HS-5 (cell line): ENCODE measurements at places on chromosomes 7 and 10.

GRCh38 chr7:127815631-127816145, 163.7 kb downstream of the SND1 start:
- no peak for DNase-seq

DNA sequence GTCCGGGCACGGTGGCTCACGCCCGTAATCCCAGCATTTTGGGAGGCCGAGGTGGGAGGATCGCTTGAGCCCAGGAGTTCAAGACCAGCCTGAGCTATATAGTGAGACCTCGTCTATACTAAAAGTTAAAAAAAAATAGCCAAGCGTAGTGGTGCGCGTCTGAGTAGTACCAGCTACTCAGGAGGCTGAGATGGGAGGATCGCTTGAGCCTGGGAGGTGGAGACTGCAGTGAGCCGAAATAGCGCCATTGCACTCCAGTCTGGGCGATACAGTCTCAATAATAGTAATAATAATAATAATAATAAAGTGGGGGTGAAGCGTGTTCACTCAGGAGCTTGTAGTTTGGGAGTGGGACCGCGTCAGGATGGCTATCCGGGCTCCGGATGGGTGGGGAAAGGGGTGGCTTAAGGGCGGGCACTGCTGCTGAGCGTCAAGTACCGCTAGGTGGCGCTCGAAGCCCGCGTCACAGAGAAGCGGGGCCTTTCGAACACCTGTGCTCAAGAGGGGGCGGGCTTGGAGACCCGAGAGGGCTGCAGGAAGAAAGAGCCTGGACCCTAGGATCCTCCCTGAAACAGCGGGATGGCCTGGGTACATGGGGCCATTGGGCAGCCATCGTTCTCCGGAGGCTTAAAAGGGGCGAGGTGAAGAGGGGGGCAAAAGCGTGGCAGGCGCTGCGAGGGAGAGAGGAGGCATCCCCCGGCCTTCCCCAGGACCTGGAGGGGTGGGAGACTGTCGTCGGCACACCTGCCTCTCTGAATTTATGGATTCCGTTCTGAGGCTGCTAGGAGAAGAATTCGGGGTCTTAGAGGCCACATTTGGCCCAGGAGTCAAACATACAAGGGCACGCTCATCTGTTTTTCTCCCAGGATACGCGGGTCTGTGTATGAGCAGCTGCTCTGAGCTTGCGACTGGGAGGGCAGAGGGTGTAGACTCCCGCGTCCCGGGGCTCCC, 14.5 kb downstream of the LBX1 start:
- DNase-seq = no peak

- DNase-seq = no peak
Measured at GRCh38 chr10:89478739-89479654, 56.4 kb downstream of the SLC16A12 start.

- DNase-seq = no peak
Measured at GRCh38 chr7:120770206-120770605, 87.7 kb downstream of the TSPAN12 start.

- DNase-seq = no peak
Measured at GRCh38 chr10:69801094-69801433, 642 bp upstream of the COL13A1 start.

- DNase-seq = no peak
Measured at GRCh38 chr7:158377800-158378623, 209.6 kb downstream of the PTPRN2 start.

GRCh38 chr7:34269084-34269483, 363.7 kb downstream of the BMPER start:
- no peak for DNase-seq

DNA sequence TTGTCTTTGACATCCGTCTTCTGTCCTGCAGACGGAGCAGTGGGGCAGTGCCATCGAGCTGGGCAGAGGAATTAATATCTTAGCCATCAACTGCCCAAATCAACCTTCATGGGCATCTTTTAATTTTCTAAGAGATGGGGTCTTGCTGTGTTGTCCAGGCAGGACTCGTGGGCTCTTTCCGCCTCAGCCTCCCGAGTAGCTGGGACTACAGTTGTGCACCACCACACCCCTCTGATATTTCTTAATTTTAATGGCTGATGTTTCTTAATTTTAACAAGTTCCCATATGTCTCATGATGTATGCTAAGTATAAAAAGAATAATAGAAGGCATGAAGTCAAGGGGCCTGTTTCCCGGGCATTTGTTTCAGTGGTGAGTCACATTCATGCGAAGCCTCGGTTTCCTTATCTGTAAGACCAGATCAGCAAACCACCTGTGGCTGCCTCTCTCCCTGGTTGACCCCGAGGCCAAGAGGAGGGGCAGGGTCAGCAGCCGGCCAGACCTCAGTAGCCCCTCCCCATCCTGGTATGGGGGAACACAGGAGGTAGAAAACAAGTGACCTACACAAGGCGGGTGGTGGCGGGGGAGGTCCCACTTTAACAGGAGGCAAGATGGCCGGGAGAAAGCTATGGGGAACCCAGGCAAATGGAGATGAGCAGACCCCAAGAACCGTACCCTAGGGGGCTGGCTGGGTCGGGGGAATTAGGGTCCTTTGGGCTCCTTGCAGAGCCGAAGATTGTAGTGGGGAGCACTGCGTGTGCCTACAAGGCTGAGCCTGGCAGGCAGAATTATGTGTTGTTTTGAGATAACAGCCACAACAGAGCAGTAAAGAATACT, 85.5 kb downstream of the CUX1 start:
- DNase-seq = no peak

DNA sequence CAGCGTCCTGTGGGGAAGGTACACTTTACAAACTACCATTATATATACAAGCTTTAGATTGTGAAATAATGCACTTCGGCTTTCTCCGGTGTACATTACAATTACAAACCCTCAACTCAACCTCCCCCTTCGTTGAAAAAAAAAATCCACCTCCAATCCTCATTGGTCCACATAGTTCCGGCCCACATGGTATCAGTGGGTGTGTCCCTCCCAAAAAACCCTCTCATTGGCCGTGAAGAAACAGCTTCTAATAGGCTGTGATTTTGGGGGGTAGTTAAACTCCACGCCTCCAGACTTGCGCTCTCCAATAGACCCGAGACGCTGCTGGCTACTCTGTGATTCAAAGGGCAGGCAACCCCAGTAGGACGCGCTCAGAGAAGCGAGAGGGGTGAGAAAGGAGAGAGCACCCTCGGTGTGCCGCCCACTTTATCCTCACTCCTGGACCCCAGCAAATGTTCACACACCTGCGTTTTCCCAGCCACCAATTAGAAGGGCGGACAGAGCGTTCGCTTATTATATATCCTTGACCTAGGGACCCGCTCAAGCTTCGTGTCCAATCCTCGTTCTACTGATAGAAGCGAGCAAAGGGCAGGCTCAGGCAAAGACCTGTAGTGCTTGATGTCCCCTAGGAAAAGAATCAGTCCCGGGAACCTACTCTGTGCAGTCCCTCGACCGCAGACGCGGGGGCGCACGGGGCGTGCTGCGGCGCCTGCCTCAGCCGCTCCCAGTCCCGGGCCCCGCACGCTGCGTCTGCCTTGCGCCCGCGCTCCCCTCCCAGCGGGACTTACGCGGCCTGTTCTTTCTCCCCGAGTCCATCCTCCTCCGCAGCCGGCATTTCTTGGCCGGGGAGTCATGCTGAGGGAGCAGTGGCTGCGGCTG, 991 bp downstream of the PANK1 start:
- DNase-seq = peak; percentile 94

DNA sequence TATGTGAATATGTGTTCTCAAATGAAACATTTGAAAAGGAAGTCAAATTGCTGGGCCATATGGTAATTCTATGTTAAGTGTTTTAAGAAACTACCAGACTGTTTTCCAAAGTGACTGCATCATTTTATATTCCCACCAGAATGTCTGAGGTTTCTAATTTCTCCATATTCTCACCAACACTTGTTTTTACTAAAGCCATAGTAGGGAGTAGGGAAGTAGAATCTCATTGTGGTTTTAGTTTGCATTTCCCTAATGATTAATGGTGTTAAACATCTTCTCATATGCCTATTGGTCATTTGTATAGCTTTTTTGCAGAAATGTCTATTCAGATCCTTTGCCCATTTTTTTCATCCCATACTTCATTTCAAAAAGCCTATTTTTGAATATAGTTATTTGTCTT, 9.1 kb upstream of the SEMA4G start:
- DNase-seq = no peak

DNA sequence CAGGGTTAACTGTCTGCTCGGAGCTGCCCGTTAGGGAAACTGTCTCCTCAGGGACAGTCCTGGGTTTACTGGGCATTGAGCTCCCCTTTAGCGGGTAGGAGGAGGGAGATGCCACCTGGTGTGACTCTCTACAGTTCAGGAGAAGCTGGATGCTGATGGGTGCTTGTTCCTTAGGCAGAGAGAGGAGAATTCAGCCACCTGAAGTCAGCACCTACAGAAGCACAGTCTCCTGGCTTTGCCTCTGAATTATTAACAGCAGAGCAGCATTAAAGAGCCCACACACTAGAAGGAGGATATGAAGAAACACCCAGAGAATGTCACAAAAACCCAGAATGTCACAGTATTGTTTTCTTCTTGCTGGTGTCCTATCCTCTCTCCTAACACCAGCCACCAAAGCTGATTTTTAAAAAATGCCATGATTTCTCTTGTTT, 696 bp downstream of the GIMAP4 start:
- DNase-seq = no peak

DNA sequence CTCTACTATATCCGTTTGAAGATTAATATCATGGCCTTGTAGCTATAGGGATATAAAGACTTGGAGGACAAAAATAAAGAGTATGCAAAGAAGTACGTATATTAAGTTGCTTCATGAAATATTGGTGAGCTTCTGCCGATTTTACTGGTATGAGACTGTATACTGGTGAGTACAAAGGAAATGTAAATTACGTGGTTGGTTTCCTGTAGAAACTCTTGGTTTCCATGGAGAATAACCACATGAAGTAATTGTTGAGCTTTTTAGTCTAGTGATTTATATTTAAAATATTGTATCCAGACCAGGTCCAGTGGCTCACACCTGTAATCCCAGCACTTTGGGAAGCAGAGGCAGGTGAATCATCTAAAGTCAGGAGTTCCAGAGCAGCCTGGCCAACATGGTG, 32.2 kb upstream of the GLI3 start:
- no peak for DNase-seq

GRCh38 chr7:143908120-143908519, 6.1 kb upstream of the TCAF1 start:
- DNase-seq = no peak

DNA sequence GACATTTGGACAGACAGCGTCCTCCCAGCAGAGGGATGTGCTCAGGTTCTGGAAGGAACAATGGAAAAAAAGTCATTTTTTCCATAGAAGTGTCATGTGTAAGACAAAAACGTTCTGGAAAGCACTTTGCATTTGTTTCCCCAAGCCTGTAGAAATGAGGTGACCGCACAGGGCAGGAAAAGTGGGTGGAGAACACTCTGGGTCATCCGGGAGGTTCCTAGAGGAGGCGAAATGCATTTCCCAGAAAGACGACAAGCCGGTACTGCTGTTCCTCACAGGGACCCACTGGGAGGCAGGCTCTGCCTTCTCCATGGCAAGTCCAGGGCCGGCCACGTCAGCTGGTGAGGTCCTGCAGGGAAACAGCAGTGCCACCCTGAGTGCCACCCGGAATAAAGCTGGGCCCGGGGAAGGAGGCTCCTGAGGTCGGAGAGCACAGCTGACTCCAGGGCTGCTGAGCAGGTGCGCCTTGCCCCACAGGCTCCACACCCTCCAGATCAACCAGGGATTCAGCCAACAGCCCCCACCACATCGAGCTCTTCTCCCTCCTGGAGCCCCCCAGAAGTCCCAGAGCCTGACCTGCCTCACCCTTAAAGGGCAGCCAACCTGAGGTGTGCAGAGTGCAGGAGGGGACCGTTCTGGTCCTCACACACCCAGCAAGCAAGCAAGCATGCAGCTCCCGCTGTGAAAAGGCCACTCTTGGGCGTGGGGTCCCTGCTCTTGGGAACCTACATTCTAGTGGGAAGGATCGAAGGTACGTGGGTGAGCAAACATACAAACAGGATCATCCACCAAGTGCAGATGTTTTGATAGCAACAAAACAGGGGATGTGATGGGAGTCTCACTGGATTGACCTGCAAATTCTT, 28.8 kb upstream of the INPP5A start:
- no peak for DNase-seq

GRCh38 chr7:55774327-55775050, 88.1 kb downstream of the SEPTIN14 start:
- DNase-seq = no peak

- no peak for DNase-seq
Measured at GRCh38 chr7:36644625-36645422, 79.5 kb downstream of the AOAH start.

- no peak for DNase-seq
Measured at GRCh38 chr10:131850383-131850870, 50.4 kb upstream of the PPP2R2D start.

DNA sequence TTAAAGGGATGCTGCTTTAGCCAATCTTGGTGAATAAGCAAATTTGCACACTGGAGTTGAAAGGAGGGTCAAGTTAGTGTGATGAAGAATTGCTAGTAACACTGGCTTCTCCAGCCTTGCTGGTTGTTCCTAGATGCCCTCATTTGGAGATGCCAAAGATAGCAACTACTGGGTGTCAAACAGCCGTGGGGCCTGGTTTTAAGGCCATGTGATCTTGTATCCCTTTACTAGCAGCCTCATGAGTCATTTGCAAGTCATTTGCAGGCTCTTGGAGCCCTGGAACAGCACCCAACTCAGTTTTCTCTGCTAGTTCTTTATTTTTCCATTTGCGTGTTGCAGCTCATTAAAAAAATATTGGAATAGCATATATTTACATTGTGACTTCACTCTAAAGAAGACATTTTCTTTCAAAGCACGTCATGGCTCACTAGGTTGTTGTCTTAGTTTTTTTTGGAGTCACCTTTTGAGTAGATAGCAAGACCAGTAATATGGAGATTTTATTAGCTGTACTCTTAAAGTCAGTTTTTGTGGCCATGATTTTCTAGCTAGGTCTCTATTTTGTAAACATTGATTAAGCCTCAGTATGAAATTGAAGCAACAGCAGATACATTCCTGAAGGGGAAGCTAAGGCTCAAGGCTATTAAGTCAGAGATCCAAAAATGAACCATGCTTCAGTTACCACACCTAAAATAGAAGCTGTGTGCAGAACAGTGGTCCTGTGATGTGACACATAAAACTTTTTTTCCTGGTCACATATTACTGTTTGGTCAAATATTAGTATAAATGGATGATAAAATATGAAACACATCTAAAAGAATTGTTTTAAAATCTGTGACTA, 1.3 kb downstream of the LSMEM1 start:
- DNase-seq = peak; percentile 53

GRCh38 chr7:125529249-125529648, 599.6 kb upstream of the POT1 start:
- no peak for DNase-seq

- no peak for DNase-seq
Measured at GRCh38 chr7:1675036-1675671, 5.1 kb downstream of the ELFN1 start.

- no peak for DNase-seq
Measured at GRCh38 chr10:82609845-82610244, 734.9 kb downstream of the NRG3 start.

DNA sequence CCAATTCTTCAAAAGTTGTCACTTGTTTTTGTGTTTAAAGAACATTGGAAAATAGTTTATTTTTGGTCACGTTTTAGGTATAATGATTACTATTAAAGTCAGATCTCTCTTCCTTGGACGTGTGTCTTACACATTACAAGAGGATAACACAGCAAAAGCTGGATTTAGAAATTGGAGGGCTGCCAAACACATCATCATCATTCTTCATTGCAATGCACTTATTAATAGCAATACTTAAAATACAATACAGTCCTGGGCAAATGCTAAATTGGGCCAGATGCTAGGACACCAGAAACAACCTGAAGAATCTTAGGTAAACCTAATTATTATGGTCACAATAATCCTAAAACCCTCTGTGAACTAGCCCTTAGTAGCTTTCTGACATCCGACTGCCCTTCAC, 303.6 kb downstream of the DGKB start:
- DNase-seq = peak; percentile 35

- no peak for DNase-seq
Measured at GRCh38 chr7:1681581-1681980, 11.5 kb downstream of the ELFN1 start.
